Vagina (tissue), 2 donors: ENCODE measurements at places on chromosomes 7 and 10.

DNA sequence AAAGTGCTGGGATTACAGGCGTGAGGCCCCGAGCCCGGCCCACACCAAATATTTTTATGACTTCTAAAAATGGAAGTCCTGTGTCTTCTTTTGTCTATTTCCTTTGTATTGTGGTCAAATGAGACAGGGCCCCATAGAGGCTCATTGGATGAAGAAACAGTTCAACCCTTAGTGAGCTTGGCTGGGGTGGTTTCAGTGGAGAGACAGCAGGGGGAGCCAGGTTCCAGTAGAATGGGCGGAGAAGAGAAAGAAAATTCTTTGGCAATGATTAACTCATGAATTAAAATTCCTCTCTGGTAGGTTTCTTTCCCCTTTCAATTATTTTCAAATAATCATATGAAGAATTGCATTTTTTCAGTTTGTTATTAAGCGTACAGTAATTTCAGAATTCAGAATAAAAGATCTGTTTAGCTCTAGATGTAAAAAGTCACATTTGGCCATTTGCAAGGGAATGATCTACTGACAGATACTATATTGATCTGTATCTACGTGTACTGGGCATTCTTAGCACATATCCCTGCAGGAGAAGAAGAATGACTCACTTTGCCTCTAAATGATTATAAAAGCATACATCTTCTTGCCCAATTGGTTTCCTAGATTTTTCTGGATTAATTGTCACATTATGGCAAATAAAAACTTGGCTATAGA lies 43.2 kb downstream of the PNLIPRP3 start:
- no peak overlapping the region for H3K4me3 ChIP-seq
- H3K27ac ChIP-seq, result no peak overlapping the region
- no peaks in the 10 kb centered on the region for H3K4me1 ChIP-seq
- no peaks in the 10 kb centered on the region for H3K36me3 ChIP-seq
- no peak for DNase-seq

- peak; percentile 58 for DNase-seq
- H3K27ac ChIP-seq, result peak overlapping the region; percentile 74
- H3K4me3 ChIP-seq, result no peak overlapping the region
- no peaks in the 10 kb centered on the region for H3K36me3 ChIP-seq
Observed at GRCh38 chr7:132065989-132066603, 509.7 kb upstream of the PODXL start.

DNA sequence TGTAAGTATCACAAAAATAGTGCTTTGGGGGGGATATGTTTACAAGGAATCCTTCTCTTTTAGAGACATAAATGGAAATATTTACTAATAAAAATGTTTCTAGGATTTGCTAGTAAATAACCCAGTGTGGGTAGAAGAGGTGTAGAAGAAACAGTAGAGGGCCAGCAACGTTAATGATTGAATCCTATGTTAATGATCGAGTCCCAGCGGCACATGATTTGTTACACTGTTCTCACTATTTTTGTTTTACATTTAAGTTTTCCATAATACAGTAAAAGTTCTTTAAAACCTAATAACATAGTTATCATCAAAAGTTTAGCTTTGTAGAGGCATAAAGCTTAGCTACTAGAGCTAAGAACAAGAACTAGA lies 66.0 kb downstream of the UBE2H start:
- no peak overlapping the region for H3K4me3 ChIP-seq
- DNase-seq, result no peak
- no peaks in the 10 kb centered on the region for H3K36me3 ChIP-seq
- H3K27ac ChIP-seq, result no peak overlapping the region
- H3K4me1 ChIP-seq, result peaks cover 24% of the 10 kb centered on the region
- no peaks in the 10 kb centered on the region for H3K27me3 ChIP-seq

GRCh38 chr10:125018576-125019143 lies 76.7 kb downstream of the ZRANB1 start:
- no peaks in the 10 kb centered on the region for H3K27me3 ChIP-seq
- peaks cover 63% of the 10 kb centered on the region for H3K4me1 ChIP-seq
- no peaks in the 10 kb centered on the region for H3K36me3 ChIP-seq
- H3K27ac ChIP-seq, result peak overlapping the region; percentile 1
- no peak for DNase-seq
